ENCODE measurements at places on chromosomes 16 and 17.

- DNase-seq: no peak
These were observed 27.4 kb downstream of the UBN1 start for GRCh38 chr16:4874666-4875065.

- no peak for DNase-seq
These were observed 39.1 kb downstream of the PSME3IP1 start for GRCh38 chr16:57146735-57147134.

GRCh38 chr17:57078274-57078673 is 6.8 kb upstream of the AKAP1 start:
- DNase-seq: no peak

DNA sequence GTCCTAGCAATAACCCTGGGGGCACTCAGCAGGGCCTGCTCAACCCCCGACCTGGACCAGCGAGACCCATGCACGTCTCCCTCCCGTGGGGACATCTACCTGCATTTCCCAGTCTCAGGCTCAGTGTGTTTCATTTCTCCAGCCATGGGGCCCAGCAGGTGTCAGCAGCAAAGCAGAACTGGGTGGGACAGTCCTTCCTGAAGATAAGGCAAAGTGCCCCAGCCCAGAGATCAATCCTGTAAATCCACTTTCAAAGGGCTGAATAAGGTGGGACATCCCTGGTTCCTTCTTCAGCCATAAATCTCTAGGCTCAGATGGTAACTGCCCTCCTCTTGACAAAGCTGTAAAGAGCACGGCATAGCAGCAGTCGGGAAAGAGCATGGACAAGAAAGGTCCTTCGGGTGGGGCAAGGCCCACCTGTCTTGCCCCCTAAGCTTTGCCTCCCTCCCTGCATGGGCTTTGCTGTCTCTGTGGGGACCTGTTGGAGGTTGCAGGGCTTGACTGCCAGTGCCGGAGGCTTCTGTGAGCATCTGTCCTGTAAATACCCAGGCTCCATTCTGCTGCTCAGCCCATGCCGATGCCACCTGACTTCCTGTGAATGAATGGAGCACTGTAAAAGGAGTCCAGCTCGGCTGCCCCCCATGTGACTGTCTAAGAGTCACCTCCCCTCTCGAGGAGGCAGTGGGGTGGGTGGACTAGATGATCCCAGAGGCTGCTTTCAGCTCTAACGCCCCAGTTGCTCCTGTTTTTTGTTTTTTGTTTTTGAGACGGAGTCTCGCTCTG is 84.8 kb upstream of the TBC1D3K start:
- DNase-seq: no peak

DNA sequence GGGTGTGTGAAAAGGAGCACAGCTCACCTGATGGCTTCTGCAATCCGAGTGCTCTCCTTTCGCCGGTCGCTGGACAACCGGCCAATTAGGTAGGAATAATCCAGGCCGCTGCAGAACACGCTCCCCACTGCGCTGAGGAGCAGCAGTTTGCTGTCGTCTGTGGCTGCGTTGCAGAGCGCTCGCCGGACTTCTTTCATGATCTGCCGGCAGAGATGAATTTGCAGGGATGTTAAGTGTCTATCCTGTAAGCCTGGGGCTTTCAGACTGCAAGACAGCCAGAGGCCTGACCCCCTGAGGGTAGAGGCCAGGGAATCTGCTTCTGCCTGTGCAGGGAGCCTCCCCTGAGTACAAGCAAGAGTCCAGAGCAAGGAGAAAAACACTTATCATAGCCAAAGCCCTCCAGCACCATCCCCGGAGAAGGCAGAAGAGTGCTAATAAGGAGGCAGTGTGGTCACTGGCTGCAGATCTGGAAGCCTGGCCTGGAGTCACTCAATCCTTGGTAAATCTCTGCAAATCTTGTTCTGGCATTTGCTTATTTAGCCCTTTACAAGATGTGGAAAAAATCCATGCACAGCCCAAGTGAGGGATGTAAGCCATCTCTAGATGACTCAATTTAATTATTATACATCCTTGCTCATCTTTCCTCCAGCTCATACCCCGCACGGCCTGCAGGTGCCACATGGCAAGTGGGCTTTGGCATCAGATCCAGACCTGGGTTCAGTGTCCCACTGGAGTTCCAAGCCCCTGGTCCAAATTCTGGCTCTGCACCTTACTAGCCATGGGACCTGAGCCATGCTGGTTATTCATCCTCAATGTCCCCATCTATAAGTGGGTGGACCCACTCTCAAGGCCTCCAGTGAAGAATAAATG is 80.2 kb downstream of the DYNLRB2 start:
- no peak for DNase-seq

DNA sequence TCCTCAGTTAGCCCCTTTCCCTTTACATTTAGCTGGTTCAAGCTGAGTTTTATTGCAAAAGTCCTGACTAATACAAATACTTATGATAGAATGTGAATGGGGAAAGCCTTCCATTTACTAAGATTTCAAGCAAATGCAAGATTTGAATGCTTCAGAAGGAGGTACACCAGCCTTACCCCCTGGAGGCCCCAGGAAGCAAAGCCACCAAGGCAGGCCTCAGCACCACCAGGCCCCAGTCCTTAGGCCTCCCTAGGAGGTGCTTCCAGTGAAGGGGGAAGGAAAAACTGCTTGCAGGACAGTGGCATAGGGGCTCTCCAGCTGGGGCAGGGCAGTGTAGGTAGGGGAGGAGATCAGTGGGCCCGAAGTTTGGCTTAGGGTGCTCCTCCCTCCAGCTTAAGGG is 7.3 kb upstream of the PRPSAP2 start:
- no peak for DNase-seq

DNA sequence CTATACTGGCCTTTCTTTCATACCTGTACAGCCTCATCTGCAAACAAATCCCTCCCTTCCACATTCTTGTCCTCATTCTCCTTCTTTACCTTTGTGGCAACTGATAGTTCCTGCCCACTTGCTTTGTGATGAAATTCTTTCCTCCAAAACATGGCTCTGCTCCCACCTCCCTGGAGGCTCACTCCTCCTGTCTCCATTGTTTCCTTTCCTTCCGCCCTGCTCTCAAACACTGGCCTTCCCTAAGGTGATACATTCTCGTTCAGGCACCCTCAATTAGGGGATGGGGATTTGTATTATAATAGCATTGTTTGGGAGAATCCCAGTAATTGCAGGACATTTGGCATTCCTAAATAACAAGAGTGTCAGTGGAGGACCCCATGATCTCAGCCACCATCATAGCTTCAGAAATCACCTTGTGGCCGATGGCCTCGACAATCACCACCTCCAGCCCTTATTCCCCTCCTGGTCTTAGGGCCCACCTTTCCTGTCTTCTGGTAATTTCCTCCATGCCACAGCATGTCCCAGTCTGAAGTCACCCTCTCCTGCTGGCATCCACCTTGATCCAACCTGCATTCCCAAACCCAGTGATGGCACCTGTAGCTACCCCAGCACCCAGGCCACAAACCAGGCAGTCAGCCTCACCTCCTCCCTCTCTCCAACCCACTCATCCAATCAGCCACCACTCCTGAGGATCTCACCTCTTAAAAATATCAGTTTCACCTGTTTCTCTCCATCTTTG is 7.9 kb downstream of the UNC119 start:
- no peak for DNase-seq

DNA sequence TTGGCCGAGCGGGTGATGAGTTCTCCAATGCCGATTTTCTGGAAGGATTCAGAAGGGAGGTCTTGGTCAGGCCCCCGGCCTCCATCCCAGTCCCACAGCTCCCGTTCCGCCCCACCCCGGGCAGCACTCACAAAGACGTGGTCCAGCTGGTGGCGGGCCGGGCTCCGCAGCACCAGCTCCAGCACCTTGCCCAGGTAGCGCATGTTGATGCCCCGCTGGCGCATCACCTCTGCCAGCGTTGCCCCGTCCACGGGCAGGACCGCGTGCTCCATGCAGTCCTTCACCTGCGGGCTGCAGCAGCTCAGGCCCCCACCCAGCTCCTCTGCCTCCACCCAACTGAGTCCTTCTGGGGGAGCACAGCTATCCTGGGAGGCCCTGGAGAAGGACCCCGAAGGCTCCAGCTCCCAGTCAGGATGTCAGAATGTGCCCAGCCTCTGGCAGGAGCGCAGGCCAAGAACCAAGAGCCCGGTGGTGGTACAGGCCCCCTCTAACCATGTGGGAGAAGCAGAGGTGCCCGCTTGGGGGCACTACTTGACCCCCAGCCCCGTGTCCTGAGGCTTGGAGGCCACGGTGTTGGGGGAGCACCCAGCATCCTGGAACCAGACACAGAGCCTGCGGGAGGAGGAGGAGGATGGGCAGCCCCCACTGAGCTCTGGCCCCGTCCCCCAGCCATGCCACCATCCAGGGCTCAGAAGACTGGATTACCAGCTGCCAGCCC is 16.2 kb downstream of the CLUH start:
- DNase-seq: no peak

DNA sequence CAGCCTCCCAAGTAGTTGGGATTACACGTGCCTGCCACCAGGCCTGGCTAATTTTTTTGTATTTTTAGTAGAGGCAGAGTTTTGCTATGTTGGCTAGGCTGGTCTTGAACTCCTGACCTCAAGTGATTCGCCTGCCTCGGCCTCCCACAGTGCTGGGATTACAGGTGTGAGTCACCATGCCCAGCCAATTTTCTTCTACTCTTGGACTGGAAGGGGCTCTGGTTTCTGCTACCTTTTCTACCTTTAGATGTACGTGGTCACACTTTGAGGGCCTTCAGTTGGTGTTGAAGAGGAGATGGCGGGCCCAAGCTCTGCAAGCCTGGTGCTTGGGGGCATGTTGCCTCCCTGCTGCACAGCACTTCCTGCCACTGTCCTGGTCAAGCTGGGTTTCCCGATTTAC is 173.6 kb downstream of the PRKCA start:
- DNase-seq: no peak

DNA sequence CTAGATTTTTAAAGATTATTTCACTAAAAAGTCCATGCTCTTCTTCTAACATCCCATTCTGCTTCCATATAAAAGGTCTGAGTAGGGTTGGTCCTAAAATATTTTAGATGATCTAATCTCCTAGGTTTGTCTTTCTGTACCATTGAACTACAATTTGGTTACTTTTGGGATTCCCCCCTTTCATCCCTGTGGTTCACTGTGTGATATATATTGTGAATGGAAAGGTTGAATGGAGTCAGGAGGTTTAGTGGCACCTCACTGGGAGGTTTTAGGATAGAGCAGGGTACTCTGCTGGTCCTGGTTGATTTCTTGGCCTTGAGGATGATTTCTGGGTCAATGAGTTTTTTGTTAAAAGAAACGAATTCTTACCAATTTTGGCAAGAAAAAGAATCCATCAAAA is 29.5 kb downstream of the MAP2K6 start:
- no peak for DNase-seq

Data from NCI-H2081 treated with DMSO at 0.1 percent for 48 hours (cell line).